ENCODE measurements at places on chromosomes 2 and 18. TPM values are rescaled to one million over a fixed set of nuclear protein-coding genes. Genes with fewer than 3 reads are reported as not detected.

FNDC4 gene
- 2.3 TPM for polyA plus RNA-seq

PLCD4 gene
- 1.7 TPM for polyA plus RNA-seq

NGEF gene
- polyA plus RNA-seq = 7.6 TPM

ASPRV1 gene
- polyA plus RNA-seq = 0.31 TPM

LRRTM4 gene
- polyA plus RNA-seq = not detected

KYNU gene
- polyA plus RNA-seq = 302 TPM

SLC40A1 gene
- 9.2 TPM for polyA plus RNA-seq

RFX8 gene
- not detected for polyA plus RNA-seq

WDR54 gene
- polyA plus RNA-seq = 62.5 TPM

ANKRD30B gene
- not detected for polyA plus RNA-seq

MARCHF4 gene
- polyA plus RNA-seq = 10.1 TPM

GALNT14 gene
- 48.0 TPM for polyA plus RNA-seq

TXNDC2 gene
- 0.06 TPM for polyA plus RNA-seq

XDH gene
- polyA plus RNA-seq = 0.71 TPM

DYNAP gene
- not detected for polyA plus RNA-seq

NPAS2 gene
- 31.4 TPM for polyA plus RNA-seq

DPP10 gene
- not detected for polyA plus RNA-seq

CBLN2 gene
- polyA plus RNA-seq = 0.32 TPM

TTR gene
- 0.12 TPM for polyA plus RNA-seq

CHAC2 gene
- 20.1 TPM for polyA plus RNA-seq

TNFAIP6 gene
- 4.1 TPM for polyA plus RNA-seq

GCG gene
- not detected for polyA plus RNA-seq

PROKR1 gene
- polyA plus RNA-seq = not detected
